ENCODE measurements at places on chromosomes 2 and 18.

DNA sequence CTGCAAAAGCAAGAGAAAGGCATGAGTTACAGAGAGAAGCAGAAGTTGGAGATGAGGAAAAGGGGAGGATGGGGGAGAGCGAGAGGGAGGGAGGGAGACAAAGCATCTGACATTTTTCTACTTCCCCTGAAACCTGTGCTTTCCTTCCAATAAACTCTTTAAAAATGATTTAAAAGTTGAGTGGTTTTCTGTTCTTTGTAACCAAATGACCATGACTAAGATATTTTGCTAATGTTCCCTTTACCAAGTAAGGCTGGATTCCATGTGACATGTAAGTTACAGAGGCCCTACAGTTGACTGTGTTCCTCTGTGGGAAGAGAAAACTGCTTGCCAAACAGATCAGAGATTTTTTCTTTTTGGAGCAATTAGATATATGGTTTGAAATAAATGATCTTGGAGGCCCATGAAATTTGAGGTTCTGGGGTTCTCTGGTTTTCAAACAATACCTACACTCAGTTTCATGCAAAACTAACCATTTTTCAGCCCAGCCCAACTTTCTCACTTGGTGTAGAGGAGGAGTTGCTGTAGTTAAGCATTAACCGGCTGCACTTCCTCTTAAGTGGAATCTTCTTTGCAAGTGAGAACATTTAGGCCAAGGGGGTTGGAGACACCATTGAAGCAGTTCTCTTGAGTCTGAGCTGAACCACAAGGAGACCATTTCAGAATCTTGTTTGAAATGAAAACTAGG is 34.5 kb downstream of the INSIG2 start:
- DNase-seq, result no peak

- no peak for DNase-seq
Measured at GRCh38 chr2:114346658-114347057, 95.8 kb upstream of the DPP10 start.

DNA sequence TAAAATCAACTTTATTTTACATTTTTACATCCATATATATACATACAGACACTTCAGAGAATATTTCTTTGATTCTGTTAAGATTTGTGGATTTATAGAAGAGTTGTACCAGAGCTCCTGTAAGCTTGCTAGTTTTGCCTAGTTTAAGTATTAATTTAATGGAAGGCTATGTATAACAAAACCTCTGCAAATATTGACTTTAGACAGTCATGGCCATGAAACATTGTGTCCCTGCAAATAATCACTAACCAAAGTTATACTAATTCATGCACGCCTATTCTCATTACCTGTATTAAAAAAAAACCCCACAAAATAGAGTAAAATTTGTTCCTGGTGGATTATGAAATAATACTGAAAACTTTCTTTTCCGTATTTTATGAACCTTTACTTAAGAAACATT is 379.3 kb downstream of the CTNNA2 start:
- DNase-seq, result no peak

DNA sequence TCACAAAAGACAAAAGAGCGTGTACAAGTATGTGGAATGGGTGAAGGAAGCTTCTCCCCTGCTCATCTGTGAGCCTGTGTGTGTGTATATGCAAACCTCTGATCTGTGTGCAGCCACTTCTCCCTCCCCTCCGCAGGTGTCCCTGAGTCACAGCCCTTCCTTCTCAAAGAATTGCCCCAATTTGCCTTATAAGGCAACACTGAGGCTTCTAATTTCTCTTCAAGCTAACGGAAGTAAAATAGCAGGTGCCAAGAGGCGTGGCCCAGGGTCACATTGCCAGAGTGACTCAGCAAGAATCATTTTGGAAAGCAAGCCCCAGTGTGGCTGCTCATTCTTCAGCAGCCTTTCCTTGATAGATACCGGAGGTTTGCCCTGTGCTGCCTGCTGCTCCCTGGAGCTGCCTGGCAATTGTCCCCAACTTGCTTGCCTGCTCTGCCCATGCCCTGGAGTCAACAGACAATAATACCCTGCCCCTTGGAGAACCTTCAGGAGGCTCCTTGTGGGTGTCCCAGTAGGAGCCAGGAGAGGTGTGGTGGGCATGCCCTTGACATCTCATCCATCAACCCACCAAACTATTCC is 37.3 kb upstream of the BMP10 start:
- no peak for DNase-seq
